Activated naive CD8-positive, alpha-beta T cell treated with anti-CD3 and anti-CD28 coated beads, Interleukin-2, amount 50 U/mL, for 16 hours (primary cell): ENCODE measurements at places on chromosomes 6 and 20.

DNA sequence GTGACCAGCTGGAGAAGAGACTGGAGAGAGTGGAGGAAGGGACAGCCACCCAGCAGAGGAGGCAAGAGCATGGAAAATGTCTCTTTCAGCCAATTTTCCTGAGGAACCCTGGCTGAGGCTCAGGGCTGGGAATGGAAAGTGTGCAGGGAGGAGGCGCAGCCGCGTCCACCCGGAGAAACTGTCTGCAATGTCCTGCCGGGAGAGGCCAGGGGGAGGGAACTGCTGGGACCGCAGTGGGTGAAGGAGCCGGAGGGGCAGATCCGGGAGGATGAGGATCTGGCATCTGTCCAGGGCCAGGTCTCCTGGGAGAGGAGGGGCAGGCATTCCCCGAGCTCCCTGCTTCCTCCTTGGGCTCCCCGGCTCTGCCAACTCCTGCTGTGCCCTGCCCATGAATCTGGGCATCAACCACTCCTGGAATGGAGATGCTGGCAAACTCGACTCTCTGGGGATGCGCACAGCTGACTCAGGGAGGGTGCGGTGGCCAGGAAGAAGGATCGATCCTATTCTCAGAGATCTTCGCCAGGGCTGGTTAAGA, 17.4 kb upstream of the HM13 start:
- no peak for DNase-seq

GRCh38 chr6:14472986-14473337, 355.4 kb downstream of the CD83 start:
- no peak for DNase-seq

GRCh38 chr6:27293436-27294098, 18.5 kb downstream of the POM121L2 start:
- DNase-seq: no peak

DNA sequence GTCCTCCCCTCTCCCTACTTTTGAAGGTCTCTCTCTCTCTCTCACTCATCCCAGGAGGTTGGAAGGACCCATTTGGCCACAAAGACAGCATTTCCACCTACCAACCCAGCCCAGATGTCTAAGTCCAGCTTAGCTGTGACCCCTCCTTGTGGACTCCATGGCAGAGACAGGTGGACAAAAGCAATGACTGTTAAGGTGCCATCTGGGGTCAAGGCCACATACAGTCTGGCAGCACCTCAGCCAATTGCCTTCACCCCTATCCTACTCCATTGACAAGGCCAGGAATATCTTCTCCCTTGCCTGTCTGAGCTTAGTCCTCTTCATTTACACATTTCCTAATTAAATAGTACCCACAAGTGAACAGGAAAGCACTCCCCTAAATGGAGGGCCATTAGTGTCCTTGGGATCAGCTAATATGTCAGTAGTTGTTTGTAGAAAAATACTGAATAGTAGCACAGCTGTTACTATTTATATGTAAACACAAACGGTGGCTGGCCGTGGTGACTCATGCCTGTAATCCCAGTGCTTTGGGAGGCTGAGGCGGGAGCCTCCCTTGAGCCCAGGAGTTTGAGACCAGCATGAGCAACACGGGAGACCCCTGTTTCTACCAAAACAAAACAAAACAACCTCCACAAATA, 28.8 kb downstream of the GCM1 start:
- DNase-seq: no peak

- no peak for DNase-seq
These were observed 540.0 kb downstream of the KHDRBS2 start for GRCh38 chr6:61745994-61746393.

DNA sequence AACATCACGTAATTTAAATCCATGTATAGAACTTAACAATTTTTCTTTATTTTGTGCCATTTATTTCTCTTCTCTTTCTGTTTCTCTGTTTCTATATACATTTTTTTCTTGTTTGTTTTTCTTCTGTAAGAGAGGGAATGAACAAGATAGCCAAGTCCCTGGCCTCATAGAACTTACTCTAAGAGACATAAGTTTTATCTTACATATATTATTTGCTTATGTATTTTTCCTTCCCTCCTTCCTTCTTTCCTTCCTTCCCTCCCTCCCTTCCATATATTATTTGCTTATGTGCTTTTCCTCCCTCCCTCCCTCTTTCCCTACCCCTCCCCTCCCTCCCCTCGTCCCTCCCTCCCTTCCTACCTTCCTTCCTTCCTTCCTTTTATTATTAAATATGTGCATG, 13.0 kb downstream of the DOK5 start:
- DNase-seq: no peak

- DNase-seq: no peak
These were observed 94.4 kb downstream of the TRMT6 start for GRCh38 chr20:5855939-5856338.

- no peak for DNase-seq
These were observed 7.9 kb upstream of the FAM209A start for GRCh38 chr20:56516631-56517030.
